ENCODE measurements at places on chromosomes 3 and 15.

DNA sequence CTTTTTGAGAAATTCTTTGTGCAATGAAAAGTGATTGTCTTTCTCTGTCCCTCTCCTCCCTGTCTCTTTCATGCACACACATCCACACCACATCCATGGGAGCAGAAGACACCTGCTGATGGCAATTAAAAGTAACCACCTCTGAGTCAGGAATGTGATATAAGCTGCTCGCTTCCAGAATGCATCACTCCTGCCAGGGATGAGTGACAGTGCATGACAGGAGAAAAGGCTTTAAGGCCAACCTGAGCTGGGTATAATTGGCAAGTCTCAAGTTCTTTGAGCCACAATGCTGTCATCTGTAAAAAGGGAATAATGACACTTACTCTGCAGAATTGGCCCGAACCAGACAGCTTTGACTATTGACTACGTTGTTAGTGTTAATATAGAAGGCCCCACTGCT lies 59.6 kb downstream of the UBP1 start:
- no peak for DNase-seq

GRCh38 chr15:78976691-78977090 lies 31.8 kb upstream of the CTSH start:
- DNase-seq = no peak

GRCh38 chr15:47158573-47158972 lies 558.7 kb upstream of the SEMA6D start:
- DNase-seq = no peak

DNA sequence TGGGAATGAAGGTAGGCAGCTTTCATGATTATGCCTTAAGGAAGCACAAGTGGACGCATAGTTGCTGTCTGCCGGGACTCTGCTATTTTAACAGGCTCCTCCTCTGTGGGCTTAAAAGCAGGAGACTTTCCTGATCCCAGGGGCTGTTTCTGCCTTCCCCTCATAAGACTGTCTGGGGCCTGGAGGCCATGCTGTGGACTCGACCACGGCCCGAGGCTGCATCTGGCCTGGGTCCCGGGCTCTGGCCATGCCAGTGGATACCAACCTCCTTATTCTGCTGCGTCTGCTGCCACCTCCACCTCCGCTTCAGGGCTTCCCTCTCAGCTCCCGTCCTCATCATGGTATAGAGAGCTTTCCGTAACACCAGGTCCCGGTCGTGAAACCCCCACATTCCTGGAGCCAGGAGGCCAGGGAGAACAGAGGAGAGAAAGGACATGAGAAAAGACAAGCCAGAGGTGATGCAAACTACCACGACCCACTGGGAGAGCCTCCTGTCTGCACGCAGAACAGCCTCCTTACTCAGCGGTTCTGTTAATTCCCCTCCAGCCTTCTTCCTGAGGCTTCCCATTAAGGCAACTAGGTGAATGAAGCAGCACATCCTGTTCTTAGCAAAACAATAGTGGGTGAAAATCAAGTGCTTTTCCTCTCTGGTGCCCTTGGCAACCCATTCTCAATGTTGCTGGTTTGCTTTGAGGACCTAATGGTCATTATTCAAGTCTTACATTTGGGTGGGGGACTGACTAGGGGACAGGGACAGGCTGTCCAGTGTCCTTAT lies 200.5 kb downstream of the KLF13 start:
- no peak for DNase-seq

DNA sequence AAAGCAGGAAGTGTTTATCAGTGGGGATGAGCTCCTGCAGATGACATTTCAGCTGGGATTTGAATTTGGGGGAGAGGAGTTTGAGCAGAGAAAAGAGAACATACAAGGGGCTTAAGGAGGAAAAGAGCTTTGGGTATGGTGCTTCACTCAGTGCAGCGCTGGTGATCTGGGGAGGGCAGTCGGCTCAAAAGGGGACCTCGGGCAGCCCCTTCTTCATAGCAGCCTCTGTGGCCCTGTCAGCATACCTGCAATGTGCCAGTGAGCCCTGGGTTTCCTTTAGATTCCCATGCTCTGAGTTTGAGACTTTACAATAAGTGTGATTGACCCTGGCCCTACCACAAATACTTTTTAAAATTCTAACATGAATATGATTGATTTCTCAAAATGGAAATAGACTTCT lies 40.2 kb downstream of the ROPN1B start:
- no peak for DNase-seq

DNA sequence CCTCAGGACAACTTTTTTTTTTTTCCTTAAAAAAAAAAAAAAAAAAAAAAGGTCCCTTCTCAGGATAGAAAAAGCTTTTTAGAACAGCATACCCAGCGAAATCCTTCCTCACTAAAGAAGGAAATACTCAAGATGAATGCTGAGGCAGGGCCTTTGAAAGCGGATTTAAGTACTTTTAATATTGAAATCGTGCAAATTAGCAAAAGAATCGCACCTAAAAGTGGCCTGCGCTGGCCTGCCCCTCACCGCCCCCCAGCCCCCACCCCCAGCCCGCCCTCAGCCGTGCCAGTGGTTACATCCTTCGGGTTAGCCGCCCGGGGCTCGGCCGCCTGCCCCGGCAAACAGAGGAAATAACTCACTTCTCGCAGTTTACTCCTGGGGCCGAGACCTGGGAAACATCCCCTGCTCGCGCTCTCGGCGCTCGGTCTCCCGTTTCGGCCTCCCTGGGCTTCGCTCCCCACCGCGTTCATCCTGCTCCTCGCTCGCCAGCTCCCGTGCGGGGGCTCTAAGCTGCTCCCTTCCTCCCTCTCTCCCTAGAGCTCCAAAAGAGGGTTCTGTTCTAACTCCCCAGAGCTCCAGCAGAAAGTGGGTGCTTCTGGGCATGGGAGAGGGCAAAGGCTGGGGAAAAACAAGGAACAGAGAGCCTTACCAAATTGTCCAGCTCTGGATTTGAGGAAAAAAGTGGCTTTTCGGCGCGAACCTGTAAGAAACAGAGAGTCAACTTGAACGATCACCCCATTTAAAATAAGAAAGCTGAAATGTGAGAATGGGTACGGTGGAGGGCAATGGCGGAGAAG lies 5.2 kb downstream of the MEIS2 start:
- DNase-seq = no peak

DNA sequence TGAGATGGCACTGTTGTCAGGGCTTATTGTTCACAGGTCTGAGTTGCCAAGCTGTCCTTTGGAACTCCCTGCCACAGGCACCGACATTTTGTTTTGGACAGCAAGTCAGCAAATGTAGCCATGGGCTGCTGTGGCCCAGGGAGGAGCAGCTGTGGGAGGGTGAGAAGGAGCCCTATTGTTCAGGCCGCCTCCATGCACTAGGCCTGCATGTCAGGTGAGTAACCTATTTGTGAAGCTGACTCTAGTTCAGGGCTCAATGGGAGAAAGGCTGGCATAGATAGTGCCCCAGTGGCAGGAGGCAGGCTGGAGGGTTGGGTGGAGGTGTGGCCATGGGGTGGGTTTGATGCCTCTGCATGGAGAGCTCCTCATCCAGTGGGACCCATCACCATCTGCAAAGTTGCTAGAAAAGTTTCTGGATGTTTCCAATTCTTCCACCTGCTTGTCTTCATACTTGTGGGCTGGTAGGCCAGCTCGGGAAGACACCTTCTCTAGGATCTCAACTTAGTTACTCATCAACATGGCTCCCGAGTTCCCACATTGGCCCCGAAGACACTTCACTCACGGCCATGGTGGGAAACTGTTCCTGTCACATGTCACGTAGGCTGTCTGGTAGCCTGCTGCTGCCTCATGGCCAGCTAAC lies 19.5 kb downstream of the AMOTL2 start:
- no peak for DNase-seq

DNA sequence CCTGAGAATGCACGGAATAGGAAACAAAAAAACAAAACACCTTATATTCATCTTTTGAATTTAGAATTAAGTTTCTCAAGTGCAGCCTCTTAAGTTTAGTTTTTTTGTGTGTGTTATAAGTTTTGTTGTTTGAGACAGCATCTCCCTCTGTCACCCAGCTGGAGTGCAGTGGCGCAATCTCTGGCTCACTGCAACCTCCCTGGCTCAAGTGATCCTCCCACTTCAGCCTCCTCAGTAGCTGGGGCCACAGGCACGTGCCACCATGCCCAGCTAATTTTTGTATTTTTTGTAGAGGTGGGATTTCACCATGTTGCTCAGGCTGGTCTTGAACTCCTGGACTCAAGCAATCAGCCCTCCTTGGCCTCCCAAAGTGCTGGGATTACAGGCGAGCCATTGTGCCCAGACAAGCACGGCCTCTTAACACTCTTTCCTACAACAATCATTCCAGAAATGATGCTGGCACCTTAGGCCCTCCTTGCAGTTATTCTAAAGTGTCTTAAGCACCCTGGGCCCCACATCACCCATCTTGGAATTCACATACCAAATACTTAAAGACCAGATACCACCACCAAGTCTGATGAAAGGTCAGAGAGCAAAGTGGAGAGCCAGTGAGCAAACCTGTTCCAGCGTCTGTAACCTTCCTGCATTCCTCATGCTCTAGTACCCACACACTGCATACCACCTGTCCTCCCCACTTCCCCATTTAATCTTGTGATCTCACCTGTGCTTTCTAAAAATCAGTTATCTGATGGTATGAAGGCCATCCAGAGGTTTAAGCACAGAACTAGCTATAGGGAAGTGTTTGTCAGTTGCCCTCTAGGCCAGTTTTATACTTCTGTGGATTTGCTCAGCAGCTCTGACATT lies 6.9 kb upstream of the SPG11 start:
- no peak for DNase-seq

- no peak for DNase-seq
Observed at GRCh38 chr3:64158334-64158733, 66.9 kb downstream of the PRICKLE2 start.

DNA sequence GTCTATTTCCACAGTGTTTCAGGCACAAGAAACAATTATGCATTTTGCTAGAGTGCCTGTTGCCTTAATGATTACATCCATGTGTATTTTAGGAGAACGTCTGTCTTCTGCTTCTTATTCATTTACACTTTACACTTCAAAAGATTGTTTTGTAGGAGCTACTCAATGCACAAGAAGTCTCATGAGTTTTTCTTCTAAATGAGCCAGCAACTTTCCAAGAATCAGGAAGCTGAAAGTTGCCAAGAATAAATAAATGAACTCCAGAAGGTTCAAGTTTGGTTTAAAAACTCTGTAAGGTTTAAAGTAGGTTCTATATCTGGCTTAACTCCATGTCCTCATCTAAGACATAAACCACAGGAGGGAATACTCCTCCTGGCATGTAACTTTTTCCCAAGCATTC lies 103.8 kb upstream of the ADPGK start:
- DNase-seq = no peak

DNA sequence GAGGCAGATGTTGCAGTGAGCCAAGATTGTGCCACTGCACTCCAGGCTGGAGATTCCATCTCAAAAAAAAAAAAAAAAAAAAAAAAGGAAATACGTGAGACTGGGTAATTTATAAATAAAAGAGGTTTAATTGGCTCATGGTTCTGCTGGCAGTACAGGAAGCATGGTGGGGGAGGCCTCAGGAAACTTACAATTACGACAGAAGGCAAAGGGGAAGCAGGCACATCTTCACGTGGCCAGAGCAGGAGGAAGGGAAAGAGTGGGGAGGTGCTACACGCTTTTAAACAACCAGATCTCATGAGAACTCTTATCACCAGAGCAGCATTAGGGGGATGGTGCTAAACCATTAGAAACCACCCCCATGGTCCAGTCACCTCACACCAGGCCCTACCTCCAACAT lies 138.2 kb upstream of the IL12A start:
- DNase-seq = no peak

DNA sequence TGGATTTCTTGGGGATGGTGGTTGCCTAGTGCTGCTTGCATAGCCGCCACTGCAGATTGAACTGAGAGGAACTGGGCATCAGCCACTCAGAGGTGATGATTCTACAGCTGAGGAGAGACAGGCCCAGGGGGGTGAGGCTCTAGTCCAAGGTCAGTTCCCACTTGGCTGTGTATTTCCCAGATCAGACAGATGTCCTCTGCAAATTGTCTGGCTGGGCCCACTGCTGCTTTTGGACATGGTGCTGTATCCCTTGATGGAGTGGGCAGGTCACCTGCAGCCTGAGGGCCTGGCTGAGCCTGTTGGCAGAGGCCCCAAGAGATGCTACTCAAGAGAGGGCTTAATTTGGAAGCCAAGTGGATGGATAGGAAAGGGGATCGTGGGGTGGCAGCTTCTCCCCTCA lies 124.5 kb upstream of the CTDSPL start:
- DNase-seq = no peak

GRCh38 chr15:36053746-36054145 lies 507.8 kb upstream of the DPH6 start:
- no peak for DNase-seq

DNA sequence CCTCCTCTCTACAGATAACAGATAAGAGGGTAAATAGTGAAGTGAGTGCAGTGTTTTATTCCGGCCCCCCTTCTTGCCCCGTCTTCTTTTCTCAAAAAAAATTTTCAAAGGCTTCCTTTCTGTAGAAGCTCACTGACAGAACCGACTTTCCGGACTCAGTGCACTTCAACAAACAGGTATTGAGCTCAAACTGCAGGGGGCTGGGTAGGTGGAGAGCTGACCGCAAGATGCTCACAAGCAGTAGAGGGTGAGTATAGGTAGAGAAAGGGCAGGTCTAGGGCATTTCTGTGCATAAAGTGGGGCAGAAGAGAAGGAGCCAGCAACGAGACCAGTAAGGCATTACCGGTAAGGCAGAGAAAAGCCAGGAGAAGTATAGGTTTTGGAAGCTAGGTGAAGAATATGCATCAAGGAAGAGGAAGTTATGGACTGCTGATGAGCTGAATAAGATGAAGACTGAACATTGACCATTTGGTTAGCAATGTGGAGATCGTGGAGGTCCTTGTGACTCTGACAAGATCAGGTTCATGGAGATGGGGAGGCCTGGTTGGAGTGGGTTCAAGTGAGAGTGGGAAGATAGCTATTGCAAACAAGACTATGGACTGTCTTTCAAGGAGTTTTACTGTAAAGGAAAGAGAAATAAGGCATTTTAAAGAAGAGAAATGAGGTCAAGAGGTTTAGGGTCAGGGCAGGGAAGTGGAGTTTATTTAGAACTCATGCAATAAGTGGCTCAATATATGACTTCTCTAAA lies 97.4 kb downstream of the ST6GAL1 start:
- DNase-seq = peak; percentile 85

DNA sequence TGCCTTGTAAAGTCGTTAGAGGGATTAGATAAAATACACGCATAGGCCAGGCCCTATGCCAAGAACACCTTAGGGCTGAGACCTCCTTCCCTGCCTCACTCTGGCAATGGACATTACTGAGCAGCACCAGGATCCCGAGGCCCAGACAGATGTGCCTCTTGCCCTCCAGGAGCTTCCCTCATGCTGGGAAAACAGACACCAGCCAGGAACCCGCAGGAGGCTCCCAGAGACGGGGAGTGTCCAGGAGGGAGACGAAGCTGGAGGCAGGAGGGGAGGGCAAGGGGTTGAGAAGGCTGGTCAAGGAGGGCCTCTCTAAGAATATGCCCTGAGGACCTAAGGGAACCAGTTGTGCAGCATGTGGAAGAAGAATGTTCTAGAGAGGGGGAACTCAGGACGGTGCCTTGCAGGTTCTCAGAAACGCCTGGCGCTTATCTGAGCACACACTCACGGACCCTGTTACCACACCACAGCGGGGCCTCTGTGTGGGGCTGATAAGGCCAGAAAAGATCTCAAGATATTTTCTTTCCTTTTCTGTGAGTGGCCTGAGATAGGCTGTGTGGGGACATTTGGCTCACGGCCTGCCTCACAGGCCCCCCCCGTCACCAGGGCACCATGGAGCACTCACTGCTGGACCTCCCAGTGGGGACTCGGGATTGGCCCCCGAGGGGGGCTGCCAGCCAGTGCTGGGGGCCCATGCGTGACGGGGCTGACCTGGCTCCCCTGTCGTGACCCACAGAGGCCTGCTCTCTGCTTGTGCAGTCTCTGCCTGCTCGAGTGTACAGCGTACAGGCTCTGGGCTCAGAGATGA lies 22.0 kb upstream of the CYP11A1 start:
- no peak for DNase-seq

Measured in T-cell (primary cell).